Kidney glomerular epithelial cell (primary cell): ENCODE measurements at places on chromosomes 13 and 19.

DNA sequence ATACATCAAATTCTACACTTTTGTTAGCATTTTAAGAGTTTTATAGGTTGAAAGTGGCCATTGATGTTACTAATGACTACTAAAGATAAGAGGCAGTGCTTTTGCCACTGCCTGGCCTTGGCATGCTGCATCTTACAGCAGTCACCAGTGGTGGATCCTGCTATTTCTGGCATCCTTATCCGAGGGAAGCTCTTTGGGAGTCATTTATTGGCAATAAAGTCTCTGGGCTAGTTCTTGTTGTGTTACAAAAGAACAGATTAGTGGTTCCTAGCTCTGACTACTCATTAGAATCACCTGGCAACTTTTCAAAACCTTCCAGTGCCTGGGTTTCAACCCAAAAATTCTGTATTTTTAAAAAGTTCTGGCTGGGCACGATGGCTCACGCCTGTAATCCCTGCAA lies 94.5 kb downstream of the ZMYM2 start:
- no peak for DNase-seq

- DNase-seq = no peak
Measured at GRCh38 chr13:30042891-30043630, 192.6 kb upstream of the UBL3 start.

DNA sequence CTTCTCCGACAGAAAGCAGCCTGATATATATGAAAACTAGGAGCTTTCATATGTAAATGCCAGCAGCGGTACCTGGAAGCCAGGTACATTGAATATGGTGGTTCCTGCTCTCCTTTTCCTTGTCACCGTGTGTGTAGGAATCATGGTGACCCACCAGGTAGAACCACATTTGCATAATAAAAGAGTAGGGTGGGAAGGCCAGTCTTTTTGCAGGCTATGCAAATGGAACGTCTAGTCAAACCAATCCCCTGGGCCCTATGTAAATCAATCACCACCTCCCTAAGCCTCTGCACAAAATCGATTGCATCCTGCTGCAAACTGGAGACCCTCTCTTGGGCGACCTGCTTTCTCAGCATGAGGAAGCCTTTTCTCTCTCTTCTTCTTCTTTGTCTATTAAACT lies 22.2 kb upstream of the ZNF181 start:
- no peak for DNase-seq

GRCh38 chr19:53826876-53827275 lies 2.8 kb upstream of the NLRP12 start:
- DNase-seq = no peak

DNA sequence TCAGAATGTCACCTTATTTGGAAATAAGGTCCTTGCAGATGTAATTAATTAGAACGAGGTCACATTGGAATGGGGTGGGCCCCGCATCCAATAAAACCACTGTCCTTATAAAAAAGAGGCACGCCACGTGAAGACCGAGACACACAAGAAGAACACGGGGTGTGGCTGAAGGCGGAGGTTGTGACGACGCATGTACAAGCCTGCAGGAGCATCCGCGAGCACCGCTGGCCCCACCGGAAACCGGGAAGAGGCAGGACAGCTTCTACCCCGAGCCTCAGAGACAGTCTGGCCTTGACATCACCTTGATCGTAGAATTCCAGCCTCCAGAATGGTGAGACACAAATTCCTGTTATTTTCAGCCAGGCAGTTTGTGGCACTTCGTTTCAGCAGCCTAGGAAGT lies 177.9 kb downstream of the COL4A1 start:
- no peak for DNase-seq

DNA sequence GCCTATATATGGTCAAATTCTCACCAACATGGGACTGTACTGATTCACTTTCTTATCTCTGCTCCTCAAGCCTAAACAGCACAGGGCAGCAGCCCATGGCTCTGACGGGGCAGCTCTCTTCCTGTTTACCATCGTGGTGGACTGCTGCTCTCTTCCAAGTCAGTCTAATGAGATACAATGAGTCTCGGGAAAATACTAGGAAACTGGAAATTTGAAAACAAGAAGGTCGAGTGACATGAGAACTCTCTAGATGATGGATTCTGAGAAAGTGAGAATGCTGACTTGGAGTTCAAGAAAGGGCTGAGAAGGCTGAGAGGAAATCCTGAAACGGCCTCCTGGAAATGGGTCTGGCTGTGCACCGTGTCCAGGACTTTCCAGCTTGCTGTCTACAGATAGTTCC lies 122.8 kb upstream of the ARGLU1 start:
- DNase-seq = no peak

DNA sequence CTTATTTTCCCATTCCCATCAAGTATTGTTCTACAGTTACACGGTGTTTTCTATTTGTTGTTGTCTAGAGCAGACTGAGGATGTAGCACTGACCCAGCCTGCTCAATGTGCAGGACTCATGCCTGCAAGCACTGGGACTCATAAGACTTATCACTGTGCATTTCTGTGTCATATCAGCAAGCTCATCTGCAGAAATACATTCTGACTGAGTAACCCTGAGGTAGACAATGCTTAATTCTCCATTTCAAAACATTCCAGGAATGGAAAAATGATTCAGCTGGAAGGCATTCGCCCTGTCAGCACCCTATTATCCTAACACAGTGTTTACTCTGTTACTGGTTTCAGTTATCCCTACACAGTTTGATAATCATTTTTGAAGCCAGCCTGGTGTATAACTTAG lies 2506.4 kb downstream of the PCDH9 start:
- peak; percentile 95 for DNase-seq

DNA sequence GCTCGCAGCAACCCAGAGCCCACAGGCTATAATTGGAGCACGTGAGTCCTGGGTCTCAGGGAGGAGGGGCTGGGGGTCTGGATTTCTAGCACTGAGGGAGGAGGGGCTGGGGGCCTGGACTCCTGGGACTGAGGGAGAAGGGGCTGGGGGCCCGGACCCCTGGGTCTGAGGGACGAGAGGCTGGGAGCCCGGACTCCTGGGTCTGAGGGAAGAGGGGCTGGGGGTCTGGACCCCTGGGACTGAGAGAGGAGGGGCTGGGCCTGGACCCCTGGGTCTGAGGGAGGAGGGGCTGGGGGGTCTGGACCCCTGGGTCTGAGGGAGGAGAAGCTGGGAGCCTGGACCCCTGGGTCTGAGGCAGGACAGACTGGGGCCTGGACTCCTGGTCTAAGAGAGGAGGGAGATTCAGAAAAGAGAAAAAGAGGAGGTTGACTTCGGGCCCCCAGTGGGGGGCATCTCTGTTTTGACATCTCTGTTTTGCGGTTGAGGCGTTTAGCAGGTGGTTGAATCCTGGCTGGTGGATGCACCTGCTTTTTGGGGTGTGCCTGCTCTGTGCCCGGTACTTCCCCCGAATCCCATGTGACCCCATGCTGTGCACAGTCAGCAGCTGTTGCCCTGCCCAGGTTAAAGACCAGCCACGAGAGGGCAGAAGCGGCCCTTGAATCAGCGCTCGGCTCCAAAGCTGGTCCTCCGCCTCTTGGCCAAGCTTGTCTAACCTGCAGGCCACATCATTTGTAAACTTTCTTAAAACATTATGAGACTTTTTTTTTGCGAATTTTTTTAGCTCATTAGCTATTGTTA lies 10.5 kb downstream of the PVR start:
- DNase-seq = peak; percentile 14

- no peak for DNase-seq
Measured at GRCh38 chr19:33712268-33712667, 84.4 kb upstream of the KCTD15 start.

DNA sequence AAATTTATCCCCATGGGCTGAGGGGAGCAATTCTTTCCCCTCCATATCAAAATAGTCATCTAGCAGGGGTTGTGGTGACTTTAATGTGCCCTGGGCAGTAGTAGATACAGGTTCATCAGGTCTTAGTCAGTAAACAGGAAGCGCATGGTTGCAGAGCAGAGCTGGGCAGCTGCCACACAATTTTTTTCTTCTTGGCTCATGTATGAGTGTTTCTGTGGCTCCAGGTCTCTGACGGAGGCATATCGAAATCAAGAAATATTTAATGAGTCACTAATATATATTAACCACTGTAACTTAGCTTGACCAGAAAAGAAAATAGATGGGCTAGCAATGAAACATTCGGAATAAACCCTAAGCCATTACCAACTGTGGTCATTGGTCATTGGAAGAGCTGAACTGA lies 68.4 kb upstream of the UBL3 start:
- peak; percentile 81 for DNase-seq

GRCh38 chr13:93687261-93687660 lies 460.7 kb downstream of the GPC6 start:
- DNase-seq = no peak

- no peak for DNase-seq
Measured at GRCh38 chr19:6424195-6424938, at the start of gene KHSRP. Gene KHSRP, minus strand, starts transcription at chr19:6424811. Its CDS starts 110 bp downstream, at chr19:6424701.

DNA sequence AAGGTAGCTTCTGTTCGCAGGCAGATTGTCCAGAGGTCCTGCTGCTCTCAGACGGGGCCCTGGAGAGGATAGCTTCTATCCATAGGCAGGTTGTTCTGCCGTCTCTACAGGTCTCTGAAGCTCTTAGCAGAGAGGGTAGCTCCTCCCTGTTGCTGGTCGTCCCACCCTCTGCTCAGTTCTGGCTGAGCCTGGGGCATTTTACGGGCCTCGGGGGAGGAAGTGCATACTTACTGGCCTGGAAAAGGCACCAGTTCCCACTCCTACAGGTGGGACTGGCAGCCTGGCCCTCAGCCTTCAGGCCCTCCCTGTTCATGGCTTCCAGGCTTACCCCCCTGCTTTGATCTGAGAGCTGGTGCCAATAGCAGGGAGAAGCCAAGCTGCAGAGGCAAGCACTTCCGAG lies 42.3 kb downstream of the USPL1 start:
- DNase-seq = no peak

- no peak for DNase-seq
Measured at GRCh38 chr13:28204690-28205443, 66.5 kb downstream of the PAN3 start.

- peak; percentile 26 for DNase-seq
Measured at GRCh38 chr13:99312493-99312883, 5.3 kb upstream of the GPR183 start.

- no peak for DNase-seq
Measured at GRCh38 chr13:24097064-24097463, 63.5 kb upstream of the SPATA13 start.

GRCh38 chr13:34767778-34768177 lies 174.3 kb upstream of the NBEA start:
- no peak for DNase-seq

GRCh38 chr19:35533822-35534392 lies 651 bp downstream of the GAPDHS start:
- no peak for DNase-seq

GRCh38 chr13:75901501-75901900 lies 265.4 kb downstream of the LMO7 start:
- DNase-seq = no peak

DNA sequence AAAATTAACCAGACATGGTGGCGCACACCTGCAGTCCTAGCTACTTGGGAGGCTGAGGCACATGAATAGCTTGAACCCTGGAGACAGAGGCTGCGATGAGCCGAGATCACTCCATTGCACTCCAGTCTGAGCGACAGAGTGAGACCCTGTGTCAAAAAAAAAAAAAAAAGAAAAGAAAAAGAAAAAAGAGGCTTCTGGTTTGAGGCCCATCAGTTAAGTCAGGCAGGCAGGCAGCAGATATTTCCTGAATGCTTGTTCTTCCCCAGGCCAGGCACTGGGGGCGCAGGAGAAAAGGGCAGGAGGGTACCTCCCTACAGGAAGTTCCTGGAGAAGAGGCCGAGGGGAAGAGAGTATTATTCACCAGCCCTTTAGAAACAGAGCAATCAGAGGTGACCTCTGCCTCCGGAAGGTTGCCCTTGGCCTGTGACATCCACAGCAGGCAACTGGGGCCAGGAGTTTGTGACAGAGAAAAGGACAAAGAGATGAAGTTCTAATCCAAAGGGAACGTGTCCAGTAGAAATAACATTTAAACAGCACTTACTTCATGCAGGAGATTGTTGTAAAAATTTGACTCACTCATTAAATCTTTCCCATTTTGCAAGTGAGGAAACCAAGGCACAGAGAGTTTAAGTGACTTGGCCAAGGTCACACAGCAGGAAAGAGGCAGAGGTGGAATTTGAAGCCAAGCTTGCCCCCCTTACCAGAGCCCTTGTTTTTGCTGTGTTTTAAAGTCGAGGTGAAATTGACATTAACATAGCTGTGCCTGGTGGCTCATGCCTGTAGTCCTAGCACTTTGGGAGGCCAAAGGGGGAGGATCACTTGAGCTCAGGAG lies 4.3 kb upstream of the RLN3 start:
- no peak for DNase-seq
